ENCODE measurements at places on chromosomes 7 and 10.

GRCh38 chr7:106864298-106865081, 592 bp upstream of the PIK3CG start:
- peaks cover 24% of the 10 kb centered on the region for H3K36me3 ChIP-seq
- peak overlapping the region; percentile 80 for H3K27ac ChIP-seq
- DNase-seq: peak; percentile 38
- peaks cover 54% of the 10 kb centered on the region for H3K4me1 ChIP-seq
- H3K27me3 ChIP-seq: no peaks in the 10 kb centered on the region

- no peak overlapping the region for H3K27ac ChIP-seq
- peaks cover 15% of the 10 kb centered on the region for H3K36me3 ChIP-seq
- no peak for DNase-seq
- H3K4me1 ChIP-seq: peaks cover 5% of the 10 kb centered on the region
Measured at GRCh38 chr7:36611703-36612102, 112.6 kb downstream of the AOAH start.

DNA sequence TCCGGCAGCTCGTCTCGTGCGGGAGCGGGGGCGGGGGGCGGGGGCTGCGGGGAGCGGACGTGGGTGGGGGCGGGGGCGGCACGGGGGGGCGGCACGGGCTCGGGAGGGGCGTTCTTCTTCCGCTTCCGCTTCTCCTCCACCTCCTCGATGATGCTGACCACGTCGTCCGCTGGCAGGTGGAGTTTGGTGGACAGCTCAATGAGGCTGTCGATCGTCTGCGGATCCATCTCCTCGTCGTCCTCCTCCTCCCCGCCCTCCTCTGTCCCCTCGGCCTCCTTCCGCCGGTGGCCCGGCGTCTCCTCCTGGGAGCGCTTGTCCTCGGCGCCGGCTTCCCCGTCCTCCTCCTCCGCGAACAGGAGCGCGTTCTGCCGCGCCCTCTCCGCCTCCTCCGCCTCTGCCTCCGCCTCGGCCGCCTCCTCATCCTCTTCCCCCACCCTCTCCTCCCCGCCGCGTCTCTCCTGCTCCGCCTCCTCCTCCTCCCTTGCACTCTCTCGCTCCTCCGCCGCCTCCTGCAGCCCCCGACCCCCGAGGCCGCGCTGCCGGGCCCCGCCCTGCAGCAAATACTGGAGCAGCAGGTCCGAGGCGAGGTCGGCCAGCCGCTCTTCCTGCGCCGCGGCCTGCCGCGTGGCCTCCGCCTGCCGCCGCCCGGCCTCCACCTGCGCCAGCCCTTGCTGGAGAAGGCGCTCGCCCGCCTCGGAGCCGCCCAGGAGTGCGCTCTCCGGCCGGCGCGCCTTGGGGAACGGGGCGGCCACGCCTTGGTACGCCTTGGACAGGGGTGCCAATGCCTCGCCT, 1.9 kb downstream of the VGF start:
- H3K4me1 ChIP-seq: peaks cover 44% of the 10 kb centered on the region
- peaks cover 59% of the 10 kb centered on the region for H3K27me3 ChIP-seq
- no peak for DNase-seq
- H3K4me3 ChIP-seq: peak overlapping the region; percentile 49
- peaks cover 15% of the 10 kb centered on the region for H3K36me3 ChIP-seq

DNA sequence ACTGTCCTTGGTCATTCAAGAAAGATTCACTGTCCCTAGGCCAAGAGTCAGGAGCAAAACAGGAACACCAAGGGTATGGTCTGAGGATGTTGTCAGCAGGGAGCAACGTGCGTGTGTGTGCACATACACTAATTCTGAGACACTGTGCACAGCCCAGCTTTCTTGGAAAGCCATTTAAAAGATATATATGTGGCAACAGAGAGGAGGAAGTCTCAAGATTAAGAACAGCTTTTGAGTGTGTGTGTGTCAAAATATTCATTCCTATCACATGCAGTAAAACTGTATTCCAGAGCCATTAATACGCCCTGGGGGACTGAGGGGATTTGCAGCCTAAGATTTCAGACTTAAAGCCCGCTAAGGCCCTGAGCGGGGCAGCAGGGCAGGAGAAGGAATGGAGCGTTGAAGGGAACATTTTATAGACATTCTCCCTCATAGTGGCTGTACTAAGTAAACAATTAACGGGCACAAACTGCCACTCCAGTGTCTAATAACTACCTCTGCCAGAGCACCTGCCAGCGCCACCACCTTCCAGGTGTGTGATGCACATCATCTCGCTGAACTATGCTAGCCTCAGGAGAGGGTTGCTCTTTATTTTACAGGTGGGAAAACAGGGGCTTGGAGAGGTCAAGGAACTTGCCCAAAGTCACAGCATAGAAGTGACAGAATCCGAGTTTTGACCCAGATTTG, 2.0 kb downstream of the NOD1 start:
- H3K4me3 ChIP-seq: no peak overlapping the region
- H3K27me3 ChIP-seq: no peaks in the 10 kb centered on the region
- peaks cover 45% of the 10 kb centered on the region for H3K4me1 ChIP-seq
- no peak for DNase-seq

DNA sequence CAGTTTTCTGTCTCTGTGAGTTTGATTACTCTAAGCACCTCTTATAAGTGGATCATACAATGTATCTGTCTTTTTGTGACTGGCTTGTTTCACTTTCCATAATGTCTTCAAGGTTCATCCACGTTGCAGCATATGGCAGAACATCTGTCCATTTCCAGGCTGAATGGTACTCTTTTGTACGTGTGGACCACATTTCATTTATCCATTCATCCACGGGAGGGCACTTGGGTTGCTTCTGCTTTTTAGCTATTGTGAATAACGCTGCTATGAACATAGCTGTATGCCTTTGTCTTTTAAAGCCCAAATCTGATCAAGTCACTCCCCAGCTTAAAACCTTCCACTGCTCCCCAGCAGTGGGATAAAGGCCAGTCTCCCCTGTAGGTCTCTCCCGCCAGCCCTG, 31.5 kb downstream of the EGFR start:
- H3K4me1 ChIP-seq: no peaks in the 10 kb centered on the region
- no peaks in the 10 kb centered on the region for H3K27me3 ChIP-seq
- no peak for DNase-seq
- no peak overlapping the region for H3K4me3 ChIP-seq

- H3K36me3 ChIP-seq: no peaks in the 10 kb centered on the region
Measured at GRCh38 chr7:42348631-42349030, 111.6 kb upstream of the GLI3 start.

DNA sequence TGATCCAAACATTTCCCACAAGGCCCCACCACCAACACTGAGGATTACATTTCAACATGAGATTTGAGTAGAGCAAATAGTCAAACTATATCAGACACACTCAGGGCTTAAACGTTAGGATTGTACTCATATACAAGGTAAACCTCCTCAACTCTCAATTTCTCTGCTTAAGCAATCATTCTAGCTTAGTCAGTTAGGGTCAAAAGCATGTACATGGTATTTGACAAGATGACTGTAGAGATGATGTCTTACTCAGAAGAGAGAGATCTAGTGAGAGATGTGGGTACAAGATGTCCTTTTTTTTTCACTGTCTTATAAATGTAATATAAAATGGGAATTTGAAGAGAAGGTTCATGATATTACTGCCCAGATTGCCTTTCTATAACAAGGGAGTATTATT, 270.1 kb downstream of the PRKG1 start:
- H3K36me3 ChIP-seq: no peaks in the 10 kb centered on the region
- no peaks in the 10 kb centered on the region for H3K27me3 ChIP-seq
- no peaks in the 10 kb centered on the region for H3K4me1 ChIP-seq
- DNase-seq: no peak
- H3K27ac ChIP-seq: no peak overlapping the region
- no peak overlapping the region for H3K4me3 ChIP-seq

- H3K27me3 ChIP-seq: no peaks in the 10 kb centered on the region
- H3K27ac ChIP-seq: no peak overlapping the region
- no peaks in the 10 kb centered on the region for H3K4me1 ChIP-seq
- no peaks in the 10 kb centered on the region for H3K36me3 ChIP-seq
- no peak overlapping the region for H3K4me3 ChIP-seq
Measured at GRCh38 chr10:57786850-57787750, 480.6 kb downstream of the IPMK start.

DNA sequence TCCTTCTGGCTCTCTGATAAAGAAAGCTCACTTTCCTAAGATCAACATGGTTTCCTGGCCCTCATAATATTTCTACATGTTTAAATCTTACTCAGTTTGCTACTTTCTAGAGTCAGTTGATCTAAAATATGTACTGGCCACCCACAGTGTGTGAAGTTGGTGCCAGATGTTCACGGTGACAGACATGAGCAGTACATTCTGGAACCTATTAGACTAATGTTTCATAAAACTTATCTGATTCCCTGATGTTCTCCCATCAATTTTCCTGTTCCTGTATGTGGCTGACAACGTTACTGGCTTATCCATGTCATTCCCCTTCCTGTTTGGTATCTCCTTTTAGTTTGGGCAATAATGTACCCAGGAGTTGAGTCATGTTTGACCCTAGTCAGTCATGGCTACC, 13.7 kb upstream of the CPVL start:
- no peak for DNase-seq
- no peak overlapping the region for H3K27ac ChIP-seq
- H3K4me1 ChIP-seq: no peaks in the 10 kb centered on the region
- H3K4me3 ChIP-seq: no peak overlapping the region

DNA sequence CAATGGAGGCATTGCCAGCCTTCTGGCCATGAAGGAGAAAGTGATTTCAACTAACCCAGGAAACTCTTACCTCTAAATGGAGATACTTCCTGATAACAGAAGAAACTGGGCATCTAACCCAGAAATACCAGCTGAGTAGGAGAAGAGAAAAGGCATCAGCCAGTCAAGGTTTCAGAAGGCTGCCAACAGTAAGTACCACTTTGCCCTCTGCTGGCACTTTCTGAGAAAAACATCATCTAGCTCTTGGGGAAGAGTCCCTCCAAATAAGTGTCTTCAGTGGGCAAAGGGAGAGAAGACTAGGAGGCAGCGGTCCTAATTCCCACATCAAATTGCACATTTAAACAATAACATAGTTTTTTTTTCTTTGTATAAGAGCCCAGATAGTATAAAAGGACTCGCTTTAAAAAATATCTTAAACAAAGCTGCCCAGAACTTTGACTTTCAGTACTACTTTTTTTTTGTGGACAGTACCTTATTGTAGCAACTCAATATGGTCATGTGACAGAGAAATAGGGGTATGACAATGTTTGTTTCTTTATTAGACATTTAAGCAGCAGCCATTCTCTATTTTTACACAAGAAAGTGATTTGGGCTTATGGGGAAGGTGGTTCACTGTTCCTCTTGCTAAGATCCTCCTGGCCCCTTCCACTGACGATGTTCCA, 157.3 kb downstream of the CTTNBP2 start:
- H3K4me1 ChIP-seq: no peaks in the 10 kb centered on the region
- no peaks in the 10 kb centered on the region for H3K27me3 ChIP-seq
- no peak overlapping the region for H3K27ac ChIP-seq

DNA sequence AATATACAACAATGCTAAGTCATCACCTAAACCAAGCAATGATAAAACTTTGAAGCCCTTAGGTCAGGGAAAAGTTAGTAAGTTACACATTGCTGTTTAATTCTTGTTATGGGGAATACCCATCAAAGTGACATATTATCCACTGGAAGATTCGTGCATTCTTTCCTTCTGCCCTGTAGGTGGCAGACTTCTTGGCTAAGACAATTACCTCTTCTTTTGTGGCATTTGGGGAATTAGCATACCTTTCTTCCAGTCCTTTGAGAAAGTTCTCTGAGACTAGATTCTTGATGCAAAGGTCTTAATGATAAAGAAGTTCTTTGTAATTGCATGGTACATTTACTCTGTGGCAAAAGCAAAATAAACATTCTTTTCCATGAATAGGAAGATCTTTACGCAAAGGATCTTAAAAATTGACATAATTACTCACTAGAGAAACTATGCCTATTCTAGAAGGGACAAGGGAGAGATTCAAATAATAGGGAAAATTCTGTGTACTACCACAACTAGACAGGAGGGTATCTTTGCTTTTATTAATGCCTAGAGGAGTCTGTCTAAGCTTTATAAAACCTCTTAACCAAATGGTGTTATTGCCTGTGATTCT, 395.9 kb downstream of the GRM8 start:
- no peaks in the 10 kb centered on the region for H3K36me3 ChIP-seq
- no peak overlapping the region for H3K27ac ChIP-seq
- no peaks in the 10 kb centered on the region for H3K27me3 ChIP-seq
- no peak overlapping the region for H3K4me3 ChIP-seq

DNA sequence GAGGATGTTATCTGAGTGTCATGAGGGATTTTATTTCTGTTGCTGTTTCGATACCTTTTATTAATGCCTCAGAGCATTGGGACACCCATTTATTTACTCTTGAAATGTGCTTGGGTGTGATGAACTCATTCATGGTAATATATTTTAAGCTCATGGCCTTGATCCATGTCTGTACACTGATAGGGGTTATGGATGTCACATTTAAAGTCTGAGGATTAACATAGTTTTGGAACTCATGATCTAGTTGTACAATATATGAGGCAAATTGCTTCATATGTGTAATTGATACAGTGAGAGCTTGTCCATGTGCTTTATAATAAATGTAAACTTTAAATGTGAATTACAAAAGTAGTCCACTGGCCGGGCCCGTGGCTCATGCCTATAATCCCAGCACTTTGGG, 23.0 kb upstream of the ZRANB1 start:
- no peaks in the 10 kb centered on the region for H3K27me3 ChIP-seq
- no peak for DNase-seq
- H3K36me3 ChIP-seq: no peaks in the 10 kb centered on the region
- peaks cover 18% of the 10 kb centered on the region for H3K4me1 ChIP-seq

DNA sequence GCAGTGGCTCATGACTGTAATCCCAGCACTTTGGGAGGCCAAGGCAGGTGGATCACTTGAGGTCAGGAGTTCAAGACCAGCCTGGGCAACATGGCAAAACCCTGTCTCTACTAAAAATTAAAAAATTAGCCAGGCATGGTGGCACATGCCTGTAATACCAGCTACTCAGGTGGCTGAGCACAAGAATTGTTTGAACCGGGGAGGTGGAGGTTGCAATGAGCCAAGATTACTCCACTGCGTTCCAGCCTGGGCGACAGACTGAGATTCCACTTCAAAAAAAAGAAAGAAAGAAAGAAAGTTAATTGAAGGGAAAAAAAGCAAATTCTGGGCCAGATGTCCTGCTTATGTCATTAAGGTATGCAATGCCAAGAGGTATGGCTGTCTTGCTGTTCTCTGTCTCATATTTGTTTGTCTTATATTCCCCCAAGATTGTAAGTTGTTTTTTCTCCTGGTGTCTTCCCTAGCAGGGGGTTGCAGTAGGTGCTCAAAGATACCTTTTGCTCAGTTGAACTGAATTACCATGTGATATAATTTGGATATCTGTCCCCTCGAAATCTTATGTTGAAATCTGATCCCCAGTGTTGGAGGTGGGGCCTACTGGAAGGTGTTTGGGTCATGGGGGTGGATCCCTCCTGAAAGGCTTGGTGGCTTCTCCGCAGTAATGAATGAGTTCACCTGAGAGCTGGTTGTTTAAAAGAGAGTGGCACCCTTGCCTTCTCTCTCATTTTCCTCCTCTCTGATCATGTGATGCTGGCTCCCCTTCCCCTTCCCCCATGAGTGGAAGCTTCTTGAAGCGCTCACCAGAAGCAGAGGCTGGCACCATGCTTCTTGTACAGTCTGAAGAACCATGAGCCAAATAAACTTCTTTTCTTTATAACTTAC, 60.9 kb downstream of the MYOF start:
- no peak for DNase-seq
- H3K27me3 ChIP-seq: no peaks in the 10 kb centered on the region
- no peak overlapping the region for H3K4me3 ChIP-seq
- no peaks in the 10 kb centered on the region for H3K4me1 ChIP-seq
- H3K36me3 ChIP-seq: no peaks in the 10 kb centered on the region
